ENCODE measurements at places on chromosomes 5 and 9.

DNA sequence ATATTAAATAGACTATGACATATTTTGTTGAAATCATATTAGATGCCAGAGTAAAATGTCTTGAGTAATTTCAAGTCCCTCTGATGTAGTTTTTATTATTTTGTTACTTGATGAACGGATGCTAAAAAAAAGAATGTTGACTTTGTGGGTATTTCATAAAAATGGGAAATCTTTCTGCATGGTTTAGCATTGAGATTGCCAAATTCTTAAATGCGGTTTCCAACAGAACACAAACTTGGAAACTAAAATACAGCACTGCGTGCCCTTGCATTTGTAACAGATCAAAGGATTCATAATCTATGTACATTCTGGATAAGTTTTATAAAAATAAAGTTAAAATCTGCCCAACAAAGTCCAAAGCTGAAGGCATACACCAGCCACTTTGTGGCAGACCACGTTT lies 425.5 kb upstream of the DAB2 start:
- DNase-seq = no peak

GRCh38 chr9:129731477-129732085 lies 21.3 kb downstream of the PTGES start:
- no peak for DNase-seq

GRCh38 chr9:89841456-89841855 lies 236.6 kb downstream of the GADD45G start:
- DNase-seq = no peak

- no peak for DNase-seq
Observed at GRCh38 chr9:92432972-92433548, 8.8 kb upstream of the OMD start.

- DNase-seq = no peak
Observed at GRCh38 chr5:163661360-163661759, 155.9 kb downstream of the MAT2B start.

GRCh38 chr9:76351006-76351405 lies 43.2 kb downstream of the RFK start:
- DNase-seq = no peak

DNA sequence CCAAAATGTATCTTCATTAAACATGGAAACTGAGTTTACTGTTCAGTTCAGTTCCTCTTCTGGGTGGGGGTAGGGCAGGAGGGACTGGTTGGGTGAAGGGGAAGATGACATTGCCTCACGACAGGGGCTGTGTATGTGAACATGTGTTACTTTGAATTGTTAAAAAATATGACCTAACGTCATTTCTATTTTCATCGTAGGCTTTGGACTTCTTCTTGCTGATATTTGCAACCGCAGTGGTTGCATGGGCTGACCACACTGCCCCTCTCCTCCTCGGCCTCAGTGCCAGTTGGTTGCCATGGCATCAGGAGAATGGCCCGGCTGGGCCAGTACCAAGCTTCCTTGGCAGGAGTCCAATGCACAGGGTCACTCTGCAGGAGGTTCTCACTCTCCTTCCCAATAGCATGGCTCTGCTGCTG lies 41.5 kb downstream of the HACD4 start:
- DNase-seq = no peak

- no peak for DNase-seq
Observed at GRCh38 chr5:38285226-38285625, 26.9 kb downstream of the EGFLAM start.

GRCh38 chr5:140101179-140101578 lies 12.7 kb upstream of the PURA start:
- DNase-seq = no peak
